ENCODE measurements at places on chromosomes 3 and 15.

DNA sequence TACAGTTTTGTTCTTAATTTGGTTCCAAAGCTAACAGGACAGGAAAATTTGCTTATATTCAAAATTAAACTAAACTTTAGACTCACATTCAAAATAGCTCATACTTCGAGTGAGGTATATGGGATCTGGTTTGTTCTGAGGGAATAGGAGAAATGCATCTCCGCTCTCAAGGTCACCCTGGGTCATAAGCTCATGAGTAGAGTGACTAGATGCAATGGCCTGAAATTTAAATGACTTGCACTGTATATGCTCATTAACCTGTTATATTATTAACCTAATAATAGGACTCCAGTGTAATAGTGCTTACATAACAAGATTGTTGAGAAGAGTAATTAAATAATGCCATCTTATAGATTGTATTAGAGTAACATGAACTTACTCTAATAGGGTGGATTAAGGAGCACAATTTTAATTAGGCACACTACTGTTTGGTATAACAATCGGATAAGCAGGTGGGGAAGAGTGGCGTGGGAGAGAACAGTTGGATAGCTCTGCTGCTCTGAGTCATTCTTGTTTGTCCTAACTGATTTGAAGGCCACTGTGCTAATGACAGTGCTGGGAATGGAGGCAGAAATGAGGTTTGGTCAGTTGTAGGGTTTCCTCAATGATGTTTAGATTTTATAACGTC lies 5.2 kb downstream of the NKTR start:
- no peak for DNase-seq

DNA sequence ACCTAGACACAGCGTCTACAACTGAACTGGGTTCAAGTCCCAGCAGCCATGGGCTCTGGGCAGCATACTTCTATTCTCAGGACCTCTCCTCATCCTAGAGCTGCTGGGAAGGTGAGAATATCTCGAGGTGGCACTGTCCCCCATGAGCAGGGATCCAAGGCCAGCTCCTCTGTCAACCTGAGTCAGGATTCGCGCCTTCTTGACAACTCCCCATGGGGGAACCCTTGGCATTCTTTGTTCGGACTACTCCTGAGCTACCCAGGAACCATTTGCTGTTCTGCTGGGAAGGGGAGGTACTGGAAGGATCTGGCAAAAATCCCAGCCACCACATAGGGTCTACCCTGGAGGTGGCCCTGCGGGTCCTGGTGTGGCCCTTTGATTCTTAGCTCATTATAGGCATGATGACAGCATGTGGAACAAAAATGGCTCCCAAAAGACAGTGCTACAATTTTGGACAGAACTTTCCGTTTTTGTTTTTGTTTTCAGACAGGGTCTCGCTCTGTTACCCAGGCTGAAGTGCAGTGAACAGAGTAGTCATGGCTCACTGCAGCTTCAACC lies 22.3 kb downstream of the PLXNB1 start:
- DNase-seq, result no peak

DNA sequence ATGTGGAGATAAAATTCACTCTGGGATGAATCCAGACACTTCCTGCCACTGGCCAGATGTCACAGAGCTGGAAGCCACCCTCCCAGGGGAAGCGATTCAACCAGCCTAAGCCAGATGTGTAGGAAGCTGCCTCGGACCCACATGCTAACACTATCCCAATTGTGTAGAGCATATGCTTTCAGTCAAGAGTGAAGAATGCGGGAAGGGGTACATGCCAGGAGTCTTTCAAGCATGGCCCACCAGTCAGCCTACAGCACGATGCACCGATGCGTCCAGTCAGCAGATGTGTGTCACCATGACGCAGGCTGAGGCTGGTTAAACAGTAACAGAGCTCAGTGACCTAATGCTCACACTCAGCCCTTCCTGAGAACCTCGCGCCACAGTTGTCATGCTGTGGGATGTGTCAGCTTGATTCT lies 38.8 kb upstream of the BNC1 start:
- no peak for DNase-seq

GRCh38 chr3:11565492-11565891 lies 78.2 kb downstream of the VGLL4 start:
- DNase-seq, result no peak

DNA sequence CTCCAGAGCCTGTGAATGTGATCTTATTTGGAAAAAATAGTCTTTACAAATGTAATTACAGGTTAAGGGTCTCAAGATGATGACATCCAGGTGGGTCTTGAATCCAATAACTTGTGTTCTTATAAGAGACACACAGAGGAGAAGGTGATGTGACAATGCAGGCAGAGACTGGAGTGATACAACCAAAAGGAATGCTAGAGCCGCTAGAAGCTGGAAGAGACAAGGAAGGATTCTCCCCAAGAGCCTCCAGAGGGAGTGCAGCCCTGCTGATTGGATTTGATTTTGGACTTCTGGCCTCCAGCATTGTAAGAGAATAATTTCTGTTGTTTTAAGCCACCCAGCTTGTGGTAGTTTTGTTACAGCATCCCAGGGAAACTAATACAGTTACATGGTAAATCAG lies 9.7 kb downstream of the MYH15 start:
- no peak for DNase-seq

- DNase-seq, result no peak
Observed at GRCh38 chr3:177440456-177441104, 243.3 kb upstream of the TBL1XR1 start.

GRCh38 chr15:83178869-83179325 lies 28.7 kb downstream of the HDGFL3 start:
- DNase-seq, result no peak

GRCh38 chr15:40265355-40265754 lies 17.5 kb downstream of the ANKRD63 start:
- no peak for DNase-seq

GRCh38 chr3:138774529-138775253 lies 60.0 kb downstream of the PIK3CB start:
- peak; percentile 2 for DNase-seq

DNA sequence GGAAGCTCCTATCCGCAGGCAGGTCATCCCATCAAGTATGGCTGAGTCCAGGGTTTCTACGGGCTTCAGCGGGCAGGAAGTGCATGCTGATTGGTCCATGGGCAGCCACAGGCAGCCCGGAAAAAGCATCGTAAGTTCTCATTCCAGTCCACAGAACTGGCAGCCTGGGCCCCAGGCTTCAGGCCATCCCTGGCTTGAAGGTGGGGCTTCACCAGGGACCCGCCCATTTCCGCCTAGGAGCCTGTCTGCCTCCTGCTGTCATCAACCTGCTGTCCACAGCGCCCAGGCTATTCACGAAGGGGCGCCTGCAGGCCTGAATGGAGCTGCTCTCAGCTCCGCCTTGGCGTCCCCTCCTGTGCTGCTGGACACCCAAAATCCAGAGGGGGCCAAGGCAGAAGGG lies 13.9 kb downstream of the PCYT1A start:
- no peak for DNase-seq

All from GDM1 (cell line).